Fibroblast of skin of right quadriceps (primary cell): ENCODE measurements at places on chromosomes 16 and 17.

DNA sequence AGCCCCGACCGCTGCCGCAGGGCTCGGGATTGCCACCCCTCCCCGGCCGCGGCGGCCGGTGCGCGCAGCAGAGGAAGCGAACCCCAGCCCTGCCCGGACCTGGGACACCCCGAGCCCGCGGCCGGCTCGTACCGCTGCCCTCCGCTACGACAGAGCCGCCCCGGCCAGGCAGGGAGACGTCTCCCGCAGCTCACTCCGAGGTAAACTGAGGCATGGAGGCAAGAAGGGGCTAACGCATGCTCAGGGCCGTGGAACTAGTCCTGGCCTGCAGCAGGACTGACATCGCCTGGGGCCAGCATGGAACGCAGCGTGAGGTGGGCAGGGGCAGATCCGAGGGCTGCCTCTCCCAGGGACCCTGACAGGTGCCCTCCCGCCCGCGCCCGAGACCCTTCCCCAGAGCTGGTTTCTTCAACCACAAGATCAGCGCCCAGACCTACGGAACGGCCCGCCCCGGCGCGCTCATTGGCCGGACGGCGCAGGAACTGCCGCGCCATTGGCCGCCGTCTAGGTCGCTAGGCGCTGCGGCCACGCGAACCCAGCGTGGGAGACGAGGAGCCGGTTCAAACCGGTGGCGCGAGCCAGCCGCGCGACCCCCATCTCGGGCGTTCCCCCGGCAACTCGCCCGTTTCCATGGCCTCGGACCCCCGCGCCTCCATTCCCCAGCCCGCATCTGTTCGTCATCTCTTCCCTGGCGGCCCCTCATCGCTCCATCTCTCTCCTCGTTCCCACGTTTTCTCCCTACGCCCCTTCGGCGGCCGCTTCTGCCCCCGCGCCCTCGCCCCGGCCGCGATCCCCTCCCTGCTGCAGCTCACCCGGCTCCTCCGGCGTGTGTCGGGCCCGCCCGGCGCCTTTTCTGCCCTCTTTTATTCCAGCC, at the start of gene SLC43A2:
Gene SLC43A2, minus strand, starts transcription at position 853 of the 874 bp plus-strand sequence. CDS start 960 bp downstream, outside the sequence.
- peak; percentile 77 for DNase-seq

GRCh38 chr16:65409510-65409909, 287.6 kb upstream of the CDH11 start:
- DNase-seq = peak; percentile 47

DNA sequence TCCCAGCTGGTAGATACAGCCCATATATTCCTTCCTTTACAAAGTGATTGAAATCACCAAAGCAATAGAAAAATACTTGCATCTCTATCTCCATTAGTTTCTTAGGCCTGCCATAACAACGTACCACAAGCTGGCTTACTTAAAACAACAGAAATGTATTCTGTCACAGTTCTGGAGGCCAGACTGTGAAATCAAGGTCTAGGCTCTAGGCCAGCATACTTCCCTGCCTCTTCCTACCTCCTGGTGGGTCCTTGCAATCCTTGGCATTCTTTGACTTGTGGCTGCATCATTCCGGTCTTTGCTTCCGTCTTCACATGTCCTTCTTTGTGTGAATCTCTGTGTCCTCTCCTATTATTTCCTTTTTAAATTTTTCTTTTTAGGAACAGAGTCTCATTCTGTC, 62.5 kb downstream of the ERCC4 start:
- DNase-seq = peak; percentile 33

DNA sequence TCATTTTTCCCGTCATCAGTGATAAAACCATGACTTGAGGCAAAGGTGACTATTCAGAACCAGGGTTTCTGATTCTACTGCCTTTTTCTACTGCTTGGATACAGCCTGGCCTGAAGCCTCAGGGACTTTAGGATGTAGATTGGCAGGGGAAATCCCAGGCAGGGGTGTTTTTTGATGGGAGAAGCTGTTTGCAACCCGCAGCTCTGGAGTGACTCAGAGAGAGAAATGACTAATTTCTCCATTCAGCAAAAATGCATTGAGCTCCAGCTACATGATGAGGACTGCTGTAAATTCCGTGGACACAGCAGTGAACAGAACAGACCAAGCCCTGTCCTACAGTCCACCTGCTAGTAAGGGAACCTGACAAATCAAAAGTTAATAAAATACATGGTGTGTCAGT, 560.6 kb downstream of the CDH13 start:
- DNase-seq = peak; percentile 77

- DNase-seq = no peak
Measured at GRCh38 chr17:80568246-80568645, 23.6 kb downstream of the RPTOR start.

DNA sequence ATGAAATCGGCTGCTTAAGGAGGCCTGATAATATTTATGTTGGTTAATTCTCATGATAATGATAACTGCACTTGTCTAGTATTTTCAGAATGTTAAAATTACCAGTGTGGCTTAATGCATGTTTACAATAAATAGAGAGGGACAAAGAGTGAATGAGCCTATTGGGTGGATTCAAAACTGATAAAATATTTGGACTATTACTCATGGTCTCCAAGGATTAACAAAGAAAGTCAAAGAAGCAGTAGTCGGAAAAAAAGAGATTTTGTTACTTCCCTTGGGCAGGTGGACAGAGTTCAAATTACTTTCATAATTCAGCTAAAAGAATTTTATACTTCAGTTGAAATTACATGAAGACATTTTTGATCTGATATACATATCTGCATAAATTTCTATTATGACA, 258.2 kb upstream of the PMFBP1 start:
- DNase-seq = no peak

- peak; percentile 91 for DNase-seq
Measured at GRCh38 chr16:16004314-16004749, 54.9 kb downstream of the ABCC1 start.

DNA sequence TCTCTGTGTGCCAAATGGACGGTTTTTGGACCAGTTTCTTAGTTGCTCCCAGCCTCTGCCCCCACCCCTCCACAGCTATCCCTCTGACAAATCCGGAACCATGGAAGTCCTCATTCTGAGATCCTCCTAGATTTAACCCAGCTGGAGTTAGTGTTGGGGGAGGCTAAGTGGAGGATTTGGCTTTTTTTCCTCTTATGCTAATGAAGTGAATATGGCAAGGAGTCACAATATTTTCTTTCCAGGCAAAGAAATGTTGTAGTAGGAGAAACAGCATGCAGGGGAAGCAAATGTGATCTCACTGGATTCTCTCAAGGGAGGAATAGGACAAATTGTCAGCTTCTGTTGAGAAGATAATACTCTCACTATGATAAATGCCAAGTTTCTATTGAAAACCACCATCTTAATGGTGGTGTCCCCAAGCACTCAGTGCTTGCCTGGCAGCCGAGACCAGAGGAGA, 159.5 kb downstream of the MSI2 start:
- no peak for DNase-seq

DNA sequence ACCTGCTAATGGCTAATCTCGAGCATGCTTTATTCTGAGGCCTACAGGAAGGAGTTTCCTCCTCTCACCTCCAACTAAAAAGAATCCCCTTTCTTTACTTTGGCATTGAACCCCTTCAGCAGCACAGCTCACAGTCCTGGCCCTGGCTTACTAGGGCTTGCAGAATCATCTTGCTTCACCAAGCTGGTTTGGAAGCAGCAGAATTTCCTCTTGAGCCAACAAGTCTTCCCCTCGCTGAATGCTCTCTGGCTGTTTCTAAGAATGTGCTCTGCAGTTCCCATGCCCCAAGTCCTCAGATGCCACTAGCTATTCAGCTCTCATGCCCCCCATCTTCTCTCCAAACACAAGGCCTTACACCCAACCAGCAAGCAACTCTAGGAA, 271.2 kb downstream of the NTN1 start:
- no peak for DNase-seq

GRCh38 chr16:725041-725376, 1.2 kb downstream of the CCDC78 start:
- DNase-seq = no peak

GRCh38 chr17:71329310-71330098, 791.3 kb upstream of the SOX9 start:
- DNase-seq = no peak

DNA sequence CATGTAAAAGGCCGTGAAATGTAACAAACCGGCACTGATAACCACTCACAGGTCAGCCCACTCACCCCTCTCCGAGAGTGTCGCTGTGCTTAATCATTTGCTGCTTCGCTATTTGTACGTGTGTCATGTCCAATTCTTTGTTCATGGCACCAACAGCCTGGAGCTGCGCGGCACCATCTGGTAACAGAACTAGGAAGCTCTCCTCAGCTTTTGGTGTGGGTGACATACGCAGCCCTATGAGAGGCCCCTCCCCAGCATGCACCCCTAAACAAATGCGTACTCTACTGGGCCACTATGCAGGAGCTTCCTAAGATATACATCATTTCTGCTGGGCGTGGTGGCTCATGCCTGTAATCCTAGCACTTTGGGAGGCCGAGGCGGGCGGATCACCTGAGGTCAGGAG, 2.3 kb upstream of the PECAM1 start:
- no peak for DNase-seq

GRCh38 chr16:9012848-9013507, 49.3 kb upstream of the USP7 start:
- DNase-seq = peak; percentile 26

GRCh38 chr16:76265434-76266045, 11.7 kb upstream of the CNTNAP4 start:
- DNase-seq = peak; percentile 37

DNA sequence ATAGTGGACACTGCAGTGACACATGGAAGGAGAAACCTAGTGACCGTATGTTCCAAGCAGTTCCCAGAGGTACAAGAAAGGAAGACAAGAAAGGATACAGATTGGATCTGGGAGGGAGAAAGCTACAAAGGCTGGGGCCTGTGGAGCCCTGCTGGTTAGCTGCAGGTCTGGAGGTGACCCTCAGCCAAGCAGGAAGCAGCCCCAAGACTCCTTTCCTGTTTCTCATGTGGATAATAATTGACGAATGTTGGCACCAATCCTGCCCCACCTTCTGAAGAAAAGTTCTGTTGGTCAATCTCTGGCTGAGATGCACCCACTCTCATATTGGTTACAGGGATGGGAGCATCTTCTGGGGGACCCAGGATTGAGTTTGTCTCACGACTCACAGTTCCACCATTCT, 99.8 kb downstream of the SHISA6 start:
- DNase-seq = no peak

DNA sequence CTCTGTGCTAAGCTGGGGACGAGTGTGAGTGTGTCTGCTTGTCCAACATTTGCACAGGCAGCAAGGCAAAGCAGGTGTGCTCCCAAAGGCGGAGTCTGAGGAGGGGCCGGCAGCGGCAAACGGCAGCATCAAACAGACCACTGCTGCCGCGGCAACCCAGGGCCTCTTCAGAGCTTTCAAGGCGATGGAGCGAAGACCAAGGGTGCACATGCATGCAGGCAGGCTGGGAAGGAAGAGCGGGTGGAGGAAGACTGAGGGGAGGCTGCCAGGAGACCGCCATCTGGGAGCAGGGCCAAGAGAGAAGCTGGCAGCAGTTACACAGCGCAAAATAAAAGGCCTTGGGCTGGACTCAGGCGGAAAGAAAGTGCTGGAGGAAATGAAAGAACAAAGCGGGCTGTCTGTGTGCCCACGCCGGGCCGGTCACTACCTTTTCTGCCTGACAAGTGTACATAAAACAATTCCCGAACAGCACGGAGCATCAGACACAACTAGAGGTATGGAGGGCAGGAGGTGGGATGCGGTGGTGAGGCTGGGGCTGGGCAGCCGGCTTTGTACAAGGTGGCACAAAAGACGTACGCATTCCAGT, 8.5 kb downstream of the TIMM22 start:
- peak; percentile 52 for DNase-seq

DNA sequence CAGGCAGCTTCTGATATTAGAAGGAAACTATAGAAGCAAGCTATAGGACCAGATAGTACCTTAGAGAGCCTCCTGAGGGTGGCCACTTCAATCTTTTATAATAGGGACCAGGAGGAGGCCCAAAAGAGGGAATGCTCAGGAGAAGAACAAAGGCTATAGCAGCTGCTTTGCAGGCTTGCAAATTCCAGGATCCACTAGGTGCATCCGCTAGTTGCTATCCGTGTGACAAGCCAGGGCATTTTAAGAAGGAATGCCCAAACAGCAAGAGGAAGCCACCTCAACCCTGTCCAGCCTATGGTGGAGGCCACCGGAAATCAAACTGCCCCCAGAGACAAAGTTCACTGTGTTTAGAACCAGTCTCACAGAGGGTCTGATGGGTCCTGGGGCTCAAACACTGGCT, 192.6 kb upstream of the KIF2B start:
- no peak for DNase-seq

GRCh38 chr17:27349540-27350021, 55.7 kb downstream of the WSB1 start:
- DNase-seq = no peak

DNA sequence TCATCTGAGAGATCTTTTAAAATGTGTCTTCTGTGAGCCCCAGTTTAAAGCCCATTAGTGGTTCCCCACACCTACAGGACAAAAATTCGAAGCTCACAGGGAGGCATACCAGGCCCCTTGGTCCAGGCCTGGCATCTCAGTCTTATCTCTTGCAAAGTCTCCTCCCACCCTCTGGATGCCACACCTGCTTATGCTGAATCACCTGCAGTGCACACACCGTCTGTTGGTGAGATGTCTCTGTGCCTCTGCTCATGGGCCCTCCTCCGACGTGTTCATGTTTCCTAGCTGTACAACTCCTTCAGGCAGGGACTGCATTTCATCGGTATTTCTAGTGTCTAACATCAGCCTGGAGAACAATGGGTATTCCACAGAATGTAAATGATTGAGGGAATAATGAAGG, 41.6 kb downstream of the RNF157 start:
- DNase-seq = no peak

DNA sequence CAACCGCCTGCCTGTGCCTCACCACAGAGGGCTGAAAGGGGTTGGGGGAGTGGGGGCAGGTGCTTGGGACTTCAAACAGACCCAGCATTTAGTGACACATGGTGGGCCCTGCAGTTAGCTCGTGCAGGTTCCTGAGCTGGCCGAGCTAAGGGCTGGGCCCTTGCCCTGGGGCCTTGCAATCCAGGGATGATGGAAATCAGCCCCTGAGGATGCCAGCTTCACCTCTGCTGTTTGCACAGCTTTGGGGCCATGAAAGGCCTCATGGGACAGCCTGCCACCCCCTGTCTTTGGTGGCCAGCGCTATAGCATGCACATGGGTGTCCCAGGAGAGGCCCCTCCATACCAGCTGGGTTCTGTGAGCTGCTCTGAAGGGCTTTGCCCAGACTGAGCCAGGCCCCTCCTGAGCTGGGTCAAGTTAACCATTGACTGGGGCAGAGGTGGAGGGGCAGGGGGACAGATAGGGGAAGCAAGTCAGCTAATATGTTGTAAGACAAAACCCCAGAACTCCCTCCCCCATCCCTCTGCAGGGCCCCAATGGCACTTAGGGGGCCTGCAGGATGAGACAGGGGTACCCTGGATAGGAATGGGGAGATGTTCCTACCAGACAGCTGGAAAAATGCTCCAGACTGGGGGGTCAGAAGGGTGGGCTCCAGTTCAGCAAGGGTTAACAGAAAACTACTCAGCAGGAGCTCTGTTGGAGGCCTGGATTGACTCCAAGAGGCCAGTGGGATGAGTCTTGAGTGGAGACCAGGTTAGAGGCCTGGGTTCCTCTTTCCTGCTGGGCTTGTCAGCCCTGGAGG, 692 bp downstream of the PRR15L start:
- DNase-seq = no peak

GRCh38 chr16:28597692-28598261, 927 bp upstream of the SULT1A2 start:
- no peak for DNase-seq
